ENCODE measurements at places on chromosomes 1 and 21.

DNA sequence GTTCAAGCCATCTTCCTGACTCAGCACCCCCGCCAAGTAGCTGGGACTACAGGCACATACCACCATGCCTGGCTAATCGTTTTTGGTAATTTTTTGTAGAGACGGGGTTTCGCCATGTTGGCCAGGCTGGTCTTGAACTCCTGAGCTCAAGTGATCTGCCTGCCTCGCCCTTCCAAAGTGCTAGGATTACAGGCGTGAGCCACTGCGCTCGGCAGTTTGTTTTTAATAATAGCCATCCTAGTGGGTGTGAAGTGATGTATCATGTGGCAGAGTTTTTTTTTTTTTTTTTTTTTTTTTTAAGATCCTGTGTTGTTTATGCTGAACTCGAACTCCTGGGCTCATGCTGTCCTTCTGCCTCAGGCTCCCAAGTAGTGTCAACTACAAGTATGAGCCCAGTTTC, 51.8 kb downstream of the SPEN start:
- no peak for DNase-seq

- no peak for DNase-seq
Measured at GRCh38 chr1:201430776-201431175, 9.2 kb upstream of the TNNI1 start.

GRCh38 chr1:65894738-65895605, 102.3 kb downstream of the PDE4B start:
- no peak for DNase-seq

DNA sequence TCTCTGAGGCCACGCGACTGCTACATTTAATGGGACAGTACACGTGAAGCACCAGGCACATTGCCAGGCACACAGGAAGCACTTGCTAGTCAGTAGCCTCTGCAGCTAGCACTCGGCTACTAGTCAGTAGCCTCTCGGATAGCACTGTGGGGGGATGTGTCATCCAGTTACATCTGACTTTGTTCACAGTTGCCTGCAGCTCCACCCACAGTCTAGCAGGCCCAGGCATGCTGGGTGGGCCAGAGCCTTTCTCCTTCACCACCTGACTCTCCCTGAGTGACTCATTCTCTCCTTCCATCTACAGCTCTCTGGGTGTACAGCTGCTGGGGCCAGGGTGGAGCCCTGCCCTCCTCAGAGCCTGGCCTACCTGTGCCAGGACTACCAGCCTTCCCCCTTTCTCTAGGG, 51.5 kb downstream of the PTPRF start:
- DNase-seq, result peak; percentile 86

DNA sequence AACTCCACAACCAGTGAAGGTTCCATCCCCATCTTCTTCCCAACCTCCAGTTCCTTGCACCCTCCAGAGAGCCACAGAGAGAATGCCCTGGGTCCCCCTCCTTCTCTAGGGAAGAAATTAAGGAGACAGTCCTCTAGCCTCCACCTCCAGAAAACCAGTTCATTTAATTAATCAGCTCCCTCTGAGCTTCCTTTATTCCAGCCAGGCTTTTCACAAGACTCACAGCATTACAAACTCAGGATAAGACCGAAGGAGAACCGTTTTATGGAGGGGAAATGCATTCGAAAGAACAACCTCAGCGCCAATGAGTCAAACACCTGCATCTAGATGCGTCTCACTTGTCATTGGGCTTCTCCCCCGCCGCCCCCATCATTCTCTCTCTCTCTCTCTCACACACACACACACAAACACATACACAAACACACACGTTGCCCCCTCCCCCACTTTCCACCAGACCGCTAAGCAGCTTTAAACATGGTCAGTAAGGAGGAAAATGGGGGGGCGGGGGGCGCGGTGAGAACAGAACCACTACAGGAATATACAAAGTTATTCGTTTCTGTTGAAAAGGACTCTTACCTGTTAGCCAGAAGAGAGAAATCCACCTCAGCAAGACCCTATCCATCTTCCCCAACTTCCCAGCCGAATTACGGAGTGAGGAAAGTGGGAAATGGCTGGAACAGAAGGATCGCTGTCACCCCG, 544 bp downstream of the ILDR2 start:
- no peak for DNase-seq

DNA sequence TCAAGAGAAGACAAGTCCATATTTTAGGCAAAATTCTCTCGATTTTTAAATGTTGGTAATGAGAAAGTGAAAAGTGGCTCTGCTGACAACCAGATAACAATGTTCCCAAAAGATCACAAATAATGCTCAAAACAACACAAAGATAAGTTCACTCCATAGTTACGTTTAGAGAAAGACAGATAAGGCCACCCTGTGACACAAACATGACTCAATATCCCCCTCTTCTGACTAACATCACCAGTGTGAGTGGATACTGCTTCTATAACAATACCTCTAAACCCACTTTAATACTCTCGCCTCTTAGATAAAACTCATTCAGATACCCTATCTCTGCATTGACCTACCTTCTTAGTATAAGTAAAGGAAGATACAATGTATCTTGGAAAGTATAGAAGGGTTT, 51.2 kb upstream of the RGS7 start:
- DNase-seq, result no peak

Measured in umbilical cord (tissue), 2 donors.